Stimulated activated CD8-positive, alpha-beta memory T cell treated with anti-CD3 and anti-CD28 coated beads, Interleukin-15, amount 100 ng/mL, for 1 hour (primary cell): ENCODE measurements at places on chromosomes 2 and 18.

- DNase-seq = no peak
These were observed 28.1 kb downstream of the FOSL2 start for GRCh38 chr2:28420722-28421121.

- DNase-seq = no peak
These were observed 129.5 kb downstream of the TMEM182 start for GRCh38 chr2:102891296-102891695.

DNA sequence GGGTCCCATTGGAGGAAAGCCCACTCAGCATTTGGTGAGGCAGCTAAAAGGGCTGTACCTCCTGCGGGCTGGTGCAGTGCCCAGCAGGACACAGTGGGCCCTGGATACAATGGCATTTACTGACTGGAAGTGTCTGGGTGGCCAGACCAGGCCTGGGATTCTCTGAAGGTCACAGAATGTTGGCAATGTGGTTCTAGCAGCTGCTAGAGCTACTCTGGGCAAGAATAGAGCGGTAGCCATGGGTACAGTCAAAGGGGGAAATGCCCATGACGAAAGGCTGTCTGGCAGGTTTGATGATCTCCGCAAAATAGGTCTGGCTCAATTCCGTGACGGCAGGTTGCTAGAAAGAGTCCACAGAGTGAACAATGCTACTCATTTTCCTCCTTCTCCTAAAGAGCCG is 241.8 kb downstream of the AFF3 start:
- DNase-seq = no peak

- no peak for DNase-seq
These were observed 109.2 kb upstream of the GPC1 start for GRCh38 chr2:240326246-240326645.

DNA sequence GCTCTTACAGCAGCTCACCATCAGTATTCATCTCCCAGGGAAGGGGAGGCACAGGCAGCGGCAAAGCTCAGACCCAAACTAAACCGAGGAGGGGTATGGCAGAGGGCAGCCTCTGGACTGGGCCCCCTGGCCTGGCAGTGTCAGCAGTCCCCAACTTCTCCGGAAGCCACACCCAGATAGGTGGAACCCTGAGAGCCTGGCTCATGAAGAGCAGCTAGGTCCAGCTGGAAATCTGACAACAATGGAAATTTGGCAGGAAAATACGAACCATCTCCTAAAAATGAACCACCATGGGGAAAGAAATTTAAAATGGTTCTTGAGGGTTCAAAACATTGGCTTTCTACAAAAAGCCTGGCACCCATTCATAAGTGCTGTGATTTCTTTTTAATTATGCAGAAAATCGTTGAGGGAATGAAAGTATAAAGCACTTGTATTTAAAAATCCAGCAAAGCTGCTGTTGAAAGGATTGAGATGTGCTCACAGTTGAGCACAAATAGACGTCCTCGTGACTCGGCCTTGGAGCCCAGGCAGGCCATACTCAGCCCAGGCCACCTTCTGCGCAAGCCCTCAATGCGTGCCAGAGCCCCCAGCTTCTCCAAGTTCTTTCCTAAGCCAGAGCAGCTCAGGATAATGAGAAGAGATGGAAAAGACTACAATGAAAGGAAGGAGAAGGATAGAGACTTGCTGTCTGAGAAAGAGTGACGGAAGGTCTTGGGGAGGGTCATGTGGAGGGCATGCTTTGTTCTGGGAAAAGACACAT is 93.0 kb downstream of the COL6A3 start:
- no peak for DNase-seq

DNA sequence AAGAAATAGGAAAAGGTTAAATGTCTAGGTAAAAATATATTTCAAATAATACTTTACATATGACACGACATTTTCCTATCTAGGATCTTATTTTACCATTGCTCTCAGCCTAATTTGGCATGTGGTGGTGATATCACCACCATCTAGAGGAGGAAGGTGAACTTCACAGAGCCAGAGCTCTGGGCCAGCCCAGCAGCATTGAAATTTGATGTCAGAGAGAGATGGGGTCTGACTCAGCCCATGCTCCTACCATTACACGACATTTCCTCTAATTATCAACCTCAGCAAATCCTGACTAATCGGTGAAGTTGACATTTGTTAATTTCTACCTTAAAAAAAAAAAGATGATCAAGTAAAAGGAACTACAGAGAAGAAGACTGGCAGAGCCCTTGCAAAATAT is 42.3 kb downstream of the LRRTM4 start:
- no peak for DNase-seq

- DNase-seq = no peak
These were observed 127.1 kb downstream of the VWC2L start for GRCh38 chr2:214537929-214538328.

DNA sequence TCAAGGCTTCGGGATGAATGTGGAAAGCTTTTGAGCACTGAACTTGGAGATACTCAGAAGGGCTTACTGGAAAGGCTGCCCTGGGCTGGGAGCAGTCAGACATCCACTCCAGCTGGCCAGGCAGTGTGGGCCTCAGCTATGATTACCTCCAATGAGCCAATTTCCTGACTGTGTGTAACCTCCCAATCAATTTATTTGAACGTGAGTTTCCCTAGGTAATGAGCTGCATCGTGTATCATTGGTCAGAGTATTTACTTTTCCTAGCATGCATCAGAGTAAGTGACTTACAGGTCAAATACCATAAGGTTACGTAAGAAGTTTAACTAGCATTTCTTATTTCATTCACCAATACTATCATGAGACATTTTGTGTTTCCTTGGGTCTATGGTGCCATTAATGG is 11.0 kb upstream of the CTAGE1 start:
- no peak for DNase-seq

DNA sequence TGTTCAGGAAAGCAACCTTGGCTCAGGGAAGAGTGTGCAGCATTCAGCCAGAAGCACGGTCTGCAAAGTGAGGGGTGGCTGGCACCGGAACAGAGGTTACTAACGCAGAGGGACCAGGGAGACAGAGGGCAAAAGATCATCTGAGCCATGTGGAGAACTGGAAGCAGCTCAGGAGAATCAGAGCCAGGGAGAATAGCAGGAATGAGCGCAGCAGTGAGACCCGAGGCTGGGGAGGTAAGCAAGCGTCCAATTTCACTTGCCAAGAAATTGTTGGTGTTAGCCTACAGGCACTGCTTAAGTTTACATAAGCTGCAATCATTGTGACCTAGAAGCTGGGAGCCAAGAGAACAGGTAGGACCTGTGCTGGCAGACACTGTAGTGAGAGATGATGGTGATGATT is 372.6 kb upstream of the POU3F3 start:
- DNase-seq = no peak

DNA sequence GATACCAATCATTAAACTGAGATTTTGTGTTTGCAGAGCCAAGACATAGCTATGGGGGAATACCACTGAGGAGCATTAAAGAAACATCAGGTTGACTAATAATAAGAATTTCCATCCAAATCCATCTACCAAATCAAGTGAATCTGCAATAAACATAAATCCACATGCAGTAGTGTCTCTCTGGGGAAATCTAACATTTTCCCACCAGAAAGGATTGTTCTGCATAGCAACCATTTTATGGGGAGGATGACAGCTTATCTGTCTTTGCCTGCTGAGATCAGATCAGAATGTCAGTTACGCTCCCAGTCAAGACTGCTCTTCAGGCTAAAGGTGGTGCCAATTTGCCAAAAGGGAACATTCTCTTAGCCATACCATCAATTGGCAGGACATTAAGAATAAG is 1098.9 kb upstream of the CHAC2 start:
- DNase-seq = no peak

GRCh38 chr18:4870177-4870773 is 326.8 kb downstream of the AKAIN1 start:
- no peak for DNase-seq
